ENCODE measurements at places on chromosomes 2 and 18.

- no peak for DNase-seq
These were observed 14.4 kb downstream of the RAB12 start for GRCh38 chr18:8623549-8624106.

DNA sequence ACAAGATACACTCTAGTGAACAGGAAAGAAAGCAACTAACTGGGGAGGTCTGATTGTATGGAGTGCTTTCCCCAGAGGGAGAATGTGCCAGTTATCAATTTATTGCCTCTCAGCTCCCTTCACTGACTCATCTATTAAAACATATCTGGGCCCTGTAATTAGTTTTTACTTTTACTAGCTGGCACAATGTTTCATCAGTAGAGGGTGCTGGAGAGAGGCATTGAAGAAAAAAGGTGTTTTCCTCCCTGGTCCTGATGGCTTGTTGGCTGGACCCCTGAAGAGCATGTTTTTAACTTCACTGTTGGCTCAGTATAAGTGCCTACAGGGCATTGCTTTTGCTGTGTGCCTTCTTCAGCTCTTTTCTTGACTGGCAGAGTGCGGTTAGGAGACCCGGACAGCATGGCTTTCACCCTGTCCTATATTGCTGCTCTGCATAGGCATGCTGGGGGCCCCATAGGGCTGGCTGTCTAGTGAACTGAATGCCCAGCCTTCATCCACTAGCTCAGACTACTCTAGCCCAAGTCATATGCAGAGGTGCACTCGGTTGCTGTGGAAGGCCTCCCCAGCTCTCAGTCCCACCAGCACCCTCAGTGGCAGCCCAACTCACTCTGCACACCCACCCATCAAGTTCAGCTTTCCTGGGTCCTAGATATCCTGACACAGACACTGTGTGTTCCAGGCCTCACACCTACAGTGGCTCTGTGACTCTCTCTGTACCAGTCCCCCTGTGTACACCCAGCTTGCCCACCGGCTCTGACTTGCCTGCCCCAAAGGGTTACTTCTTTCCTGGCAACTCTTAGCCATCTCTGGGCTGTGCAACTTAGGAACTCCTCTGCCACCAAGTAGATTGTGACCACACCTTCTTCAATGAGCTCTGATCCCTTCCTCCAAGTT lies 62.3 kb upstream of the ACYP2 start:
- DNase-seq = no peak

- DNase-seq = no peak
These were observed 53.7 kb downstream of the ZBTB7C start for GRCh38 chr18:48355276-48356115.

GRCh38 chr18:36572135-36572856 lies 256.5 kb downstream of the TPGS2 start:
- DNase-seq = no peak

DNA sequence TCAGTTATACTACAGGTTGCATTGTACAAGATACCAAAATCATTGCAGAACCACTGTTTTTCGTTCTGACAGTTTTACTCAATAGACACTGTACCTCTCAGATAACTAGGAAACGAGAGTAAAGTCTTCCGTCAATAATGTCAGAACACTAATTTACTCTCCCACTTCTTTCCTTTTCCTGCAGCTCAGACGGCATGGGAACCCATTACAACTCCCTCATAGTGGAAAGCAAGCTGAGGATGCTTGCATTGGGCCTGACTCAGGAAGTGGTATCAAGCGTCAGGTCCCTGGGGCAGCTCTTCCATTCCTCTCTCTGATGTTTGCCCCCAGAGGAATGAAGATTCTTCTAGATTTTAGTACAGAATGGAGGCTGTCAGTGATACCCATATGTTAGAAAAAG lies 23.9 kb upstream of the FHL2 start:
- no peak for DNase-seq

- DNase-seq = no peak
These were observed 50.5 kb upstream of the GRB14 start for GRCh38 chr2:164671664-164672396.

DNA sequence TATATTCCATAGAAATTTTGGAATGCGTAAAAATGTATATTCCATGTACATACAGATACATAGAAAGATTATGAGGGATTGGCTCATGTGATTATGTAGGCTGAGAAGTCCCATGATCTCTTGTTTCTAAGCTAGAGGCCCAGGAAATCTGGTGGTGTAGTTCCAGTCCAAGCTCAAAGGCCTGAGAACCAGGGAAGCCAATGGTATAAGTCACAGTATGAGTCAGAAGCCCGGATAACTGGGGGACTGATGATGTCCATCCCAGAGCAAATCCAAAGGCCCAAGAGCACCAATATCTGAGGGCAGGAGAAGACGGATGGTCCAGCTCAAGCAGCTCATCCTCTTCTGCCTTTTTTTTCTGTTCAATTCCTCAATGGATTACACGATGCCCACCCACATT lies 385.0 kb upstream of the KLHL29 start:
- DNase-seq = no peak

DNA sequence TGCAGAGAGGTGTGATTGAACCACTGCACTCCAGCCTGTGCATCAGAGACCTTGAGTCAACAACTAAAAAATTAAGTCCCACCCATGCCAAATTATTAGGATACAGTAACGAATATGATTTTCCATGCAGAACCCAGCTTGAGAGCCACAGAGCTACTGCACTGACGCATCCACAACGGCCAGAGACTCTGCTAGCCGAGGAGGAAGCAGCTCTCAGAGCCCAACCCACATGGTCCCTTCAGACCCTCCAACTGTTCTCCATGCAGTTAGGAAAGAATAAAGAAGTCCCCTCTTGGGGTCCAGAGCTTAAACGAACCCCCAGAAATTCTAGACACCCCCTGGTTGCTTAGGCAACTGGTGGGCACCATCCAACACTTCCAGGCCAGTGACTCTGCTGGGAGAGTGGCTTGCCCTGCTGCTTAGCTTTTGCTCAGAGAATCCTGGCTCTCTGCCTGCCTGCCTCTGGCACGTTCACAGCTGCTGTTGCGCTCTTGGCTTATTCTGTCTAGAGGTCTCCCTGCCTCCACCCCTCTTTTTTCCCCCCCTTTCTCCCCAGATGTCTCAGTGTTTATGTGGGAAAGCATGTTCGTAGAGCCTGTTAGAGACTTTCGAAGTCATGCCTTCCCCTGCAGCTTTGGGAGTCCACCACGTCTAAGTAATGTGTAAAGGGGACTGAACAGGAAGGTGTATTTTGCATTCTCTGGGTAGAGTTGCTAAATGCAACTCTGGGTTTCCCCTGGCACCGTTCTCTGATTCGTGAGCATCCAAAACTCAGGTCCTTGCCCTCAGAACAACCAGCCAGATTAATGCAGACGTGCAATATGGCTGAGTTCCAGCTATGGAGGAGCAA lies 26.0 kb upstream of the SP3 start:
- no peak for DNase-seq

Data from GM12892 (cell line).